ENCODE measurements at places on chromosomes 13 and 19. TPM values are rescaled to one million over a fixed set of nuclear protein-coding genes. Genes with fewer than 3 reads are reported as not detected.

The EML2 gene
- 27.6 TPM for polyA plus RNA-seq

The CA11 gene
- polyA plus RNA-seq: 1.9 TPM

The C1QTNF9B gene
- 0.44 TPM for polyA plus RNA-seq

The PSG1 gene
- not detected for polyA plus RNA-seq

The B3GNT8 gene
- 0.58 TPM for polyA plus RNA-seq

The ARHGEF1 gene
- polyA plus RNA-seq: 89.7 TPM

The COX7A1 gene
- not detected for polyA plus RNA-seq

The SLITRK6 gene
- polyA plus RNA-seq: not detected

The SHD gene
- polyA plus RNA-seq: 0.51 TPM

The GSX1 gene
- polyA plus RNA-seq: not detected

The MAST3 gene
- 9.7 TPM for polyA plus RNA-seq

The C1QTNF9 gene
- polyA plus RNA-seq: not detected

The GJB2 gene
- polyA plus RNA-seq: 0.42 TPM

The ZNF433 gene
- 1.8 TPM for polyA plus RNA-seq

The ZSWIM9 gene
- polyA plus RNA-seq: 1.7 TPM

The MRPS31 gene
- 56.3 TPM for polyA plus RNA-seq

The KASH5 gene
- polyA plus RNA-seq: not detected

The SRRM5 gene
- 0.38 TPM for polyA plus RNA-seq

The COL5A3 gene
- not detected for polyA plus RNA-seq

The S1PR5 gene
- not detected for polyA plus RNA-seq

The THSD1 gene
- not detected for polyA plus RNA-seq

The LONP1 gene
- 91.2 TPM for polyA plus RNA-seq

The NHLRC3 gene
- 12.7 TPM for polyA plus RNA-seq

The CPAMD8 gene
- polyA plus RNA-seq: 0.25 TPM

The TSSK6 gene
- polyA plus RNA-seq: 0.90 TPM

The ATP4A gene
- polyA plus RNA-seq: 0.13 TPM

The MAST1 gene
- polyA plus RNA-seq: 0.77 TPM

The ZNF563 gene
- 4.8 TPM for polyA plus RNA-seq

The S1PR2 gene
- 15.8 TPM for polyA plus RNA-seq

The ZNF229 gene
- 0.14 TPM for polyA plus RNA-seq

The SARS2 gene
- polyA plus RNA-seq: 35.8 TPM

The SULT2B1 gene
- polyA plus RNA-seq: 0.11 TPM

The TJP3 gene
- not detected for polyA plus RNA-seq

The IFNL1 gene
- polyA plus RNA-seq: not detected

The ERICH4 gene
- not detected for polyA plus RNA-seq
